Stimulated activated CD4-positive, alpha-beta T cell treated with anti-CD3 and anti-CD28 coated beads, Interleukin-4, amount 100 ng/mL, for 1 hour (primary cell): ENCODE measurements at places on chromosomes 5 and 9.

GRCh38 chr5:170486371-170486770 is 17.4 kb upstream of the KCNIP1 start:
- no peak for DNase-seq

GRCh38 chr9:135584371-135584770 is 22.8 kb downstream of the PAEP start:
- DNase-seq = no peak

DNA sequence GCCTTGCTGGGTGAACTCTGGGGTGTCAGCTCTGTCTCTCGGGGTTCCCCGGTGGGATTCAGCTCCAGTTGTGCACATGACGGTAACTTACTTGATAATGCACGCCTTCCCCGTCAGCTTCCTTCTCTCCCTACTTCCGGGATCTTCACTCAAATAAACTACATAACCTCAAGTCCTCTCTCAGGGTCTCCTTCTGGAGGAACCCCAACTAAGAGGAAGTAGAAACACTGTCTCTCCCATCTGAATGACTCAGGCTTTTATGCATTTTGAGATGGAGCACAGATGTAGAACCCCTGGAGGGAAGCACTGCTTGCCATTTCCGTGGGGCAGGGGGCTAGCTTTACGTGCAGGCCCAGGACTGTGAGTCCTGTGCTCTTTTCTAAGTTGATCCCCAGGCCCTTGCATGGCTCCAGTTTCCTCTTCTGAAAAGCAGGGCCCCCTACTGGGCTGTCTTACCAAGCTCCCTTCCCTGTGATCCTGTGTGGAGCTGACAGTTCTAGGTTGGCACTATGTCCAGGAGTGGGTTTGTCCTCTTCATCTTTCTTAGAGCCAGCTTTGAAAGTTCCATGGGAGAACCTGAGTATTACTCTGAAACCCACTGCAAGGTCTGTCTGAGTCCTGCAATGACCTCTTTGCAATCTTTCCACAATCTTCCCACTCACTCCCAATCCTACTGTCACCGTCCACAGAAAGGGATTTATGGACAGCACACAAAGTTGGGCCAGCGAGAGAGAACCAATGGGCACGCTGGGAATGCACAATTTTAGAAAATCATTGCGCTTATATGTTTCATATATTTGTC is 17.7 kb downstream of the S1PR3 start:
- DNase-seq = no peak

- DNase-seq = no peak
Measured at GRCh38 chr5:87020099-87020934, 247.4 kb upstream of the RASA1 start.

- no peak for DNase-seq
Measured at GRCh38 chr9:121156263-121156731, 45.4 kb downstream of the RAB14 start.
